NCI-H69 (cell line): ENCODE measurements at places on chromosomes 7 and 10.
A peak's percentile ranks its signal among the peaks of the same experiment; 100 is the strongest.

- DNase-seq: no peak
Observed at GRCh38 chr7:53539558-53539957, 504.1 kb downstream of the POM121L12 start.

DNA sequence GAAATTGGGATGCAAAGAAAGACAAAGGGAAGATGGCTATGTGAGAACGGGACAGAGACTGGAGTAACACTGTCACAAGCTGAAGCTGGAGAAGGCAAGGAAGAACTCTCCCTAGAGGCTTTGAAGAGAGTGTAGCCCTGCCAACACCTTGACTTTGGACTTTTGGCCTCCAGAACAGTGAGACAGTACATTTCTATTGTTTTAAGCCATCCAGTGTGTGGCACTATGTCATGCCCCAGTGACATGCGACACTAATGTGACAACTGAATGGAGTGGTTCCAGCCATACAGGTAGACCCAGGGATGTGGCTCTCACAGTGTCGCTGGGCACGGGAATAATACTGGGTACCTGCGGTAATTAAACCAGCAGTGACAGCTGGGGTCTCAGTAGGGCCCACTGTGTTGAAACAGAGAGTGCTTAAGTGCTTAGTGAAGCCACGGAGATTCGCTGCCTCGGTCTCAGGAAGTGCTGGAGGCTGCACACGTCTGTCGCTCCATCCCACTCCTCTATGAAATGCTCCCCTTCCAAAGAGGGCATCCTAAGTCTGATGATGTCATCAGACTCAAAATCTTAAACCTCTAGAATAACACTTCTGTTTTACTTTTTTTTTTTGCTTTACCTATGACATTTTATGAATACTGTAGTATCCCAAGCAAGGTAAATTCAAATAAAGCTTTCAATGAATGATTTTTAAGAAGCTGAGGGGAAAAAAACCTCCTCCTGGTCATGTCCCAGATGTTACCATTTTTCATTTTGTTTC, 154.6 kb upstream of the RHEB start:
- no peak for DNase-seq

DNA sequence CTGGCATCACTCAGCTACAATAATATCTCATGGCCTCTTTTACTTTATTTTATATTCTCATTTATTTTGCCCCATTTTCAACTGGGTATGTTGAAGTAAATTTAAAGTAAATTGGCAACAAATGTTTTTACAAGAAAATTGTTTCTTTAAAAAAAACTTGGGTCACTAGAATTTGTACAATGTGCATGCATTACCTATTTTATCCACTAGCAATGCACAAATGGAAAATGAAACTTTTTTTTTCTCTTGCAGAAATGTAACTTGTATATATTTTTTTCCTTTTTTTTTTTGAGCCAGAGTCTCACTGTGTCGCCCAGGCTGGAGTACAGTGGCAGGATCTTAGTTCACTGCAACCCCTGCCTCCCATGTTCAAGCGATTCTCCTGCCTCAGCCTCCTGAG, 10.3 kb upstream of the H2AZ2 start:
- no peak for DNase-seq

DNA sequence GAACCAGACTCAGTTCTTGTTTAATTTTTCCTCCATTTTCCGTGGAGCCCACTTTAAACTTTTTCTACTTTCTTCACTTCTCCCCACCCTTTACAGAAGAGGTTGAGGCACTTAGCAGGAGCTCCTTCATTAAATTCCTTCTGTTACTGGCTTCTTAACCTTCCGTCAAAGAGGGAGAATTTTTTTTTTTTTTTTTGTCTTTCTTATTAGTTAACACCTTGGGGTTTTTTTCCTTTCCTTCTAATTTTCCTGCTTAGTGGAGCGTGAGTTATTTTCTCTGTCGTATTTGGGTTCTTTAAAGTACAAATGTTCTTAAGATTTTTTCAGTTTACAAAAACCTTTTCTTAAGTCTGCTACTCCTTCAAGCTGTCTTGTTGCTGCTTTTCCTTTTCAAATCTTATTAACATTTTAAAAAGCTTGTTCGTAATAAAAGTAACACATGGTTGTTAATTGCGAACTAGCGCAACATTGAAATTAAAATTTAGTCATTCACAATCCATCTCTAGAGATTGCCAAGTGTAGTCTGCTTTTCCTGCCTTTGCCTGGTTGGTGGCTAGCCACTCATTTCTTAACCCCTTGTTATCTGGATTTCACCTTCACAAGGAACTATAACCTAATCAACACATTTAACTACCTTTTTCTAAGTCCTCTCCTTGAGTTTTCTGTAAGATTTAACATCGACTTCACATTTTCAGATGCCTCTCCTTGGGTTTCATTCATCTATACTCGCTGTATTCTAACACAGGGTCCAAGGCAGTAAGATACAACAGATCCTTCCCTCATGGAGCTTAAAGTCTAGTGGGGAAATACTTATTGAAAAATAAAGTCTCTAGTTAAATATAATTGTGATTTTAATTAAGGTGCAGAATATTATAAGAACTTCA, 2.0 kb downstream of the BMPR1A start:
- no peak for DNase-seq

DNA sequence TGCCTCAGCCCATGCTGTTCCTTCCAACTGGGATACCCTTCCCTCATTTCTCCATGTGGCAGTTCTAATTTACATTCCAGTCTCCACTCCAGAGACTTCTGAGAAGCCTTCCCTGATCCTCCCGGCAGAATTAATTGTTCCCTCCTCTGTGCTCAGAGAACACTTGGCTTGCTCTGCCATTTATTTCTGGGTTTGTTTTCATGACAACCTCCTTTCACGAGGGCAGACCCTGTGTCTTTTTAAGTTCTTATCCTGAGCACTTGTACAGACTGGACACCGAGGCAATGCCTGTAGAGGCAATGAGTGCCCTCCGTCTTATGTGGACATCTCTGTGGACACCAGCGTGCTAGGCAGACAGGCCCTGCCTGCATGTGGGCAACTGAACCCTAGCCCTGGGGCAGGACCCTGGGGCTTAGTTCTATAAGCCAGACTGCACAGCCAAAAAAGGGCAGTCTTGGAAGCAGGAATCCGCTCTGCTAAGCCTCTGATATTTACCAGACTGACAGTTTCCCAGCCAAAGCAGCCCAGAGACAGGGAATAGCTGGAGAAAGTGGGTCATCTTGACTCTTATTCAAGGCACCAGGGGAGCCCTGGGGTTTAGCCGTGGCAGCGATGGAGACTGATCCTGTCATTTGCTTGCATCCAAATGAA, 474.0 kb downstream of the RPS24 start:
- DNase-seq: no peak

DNA sequence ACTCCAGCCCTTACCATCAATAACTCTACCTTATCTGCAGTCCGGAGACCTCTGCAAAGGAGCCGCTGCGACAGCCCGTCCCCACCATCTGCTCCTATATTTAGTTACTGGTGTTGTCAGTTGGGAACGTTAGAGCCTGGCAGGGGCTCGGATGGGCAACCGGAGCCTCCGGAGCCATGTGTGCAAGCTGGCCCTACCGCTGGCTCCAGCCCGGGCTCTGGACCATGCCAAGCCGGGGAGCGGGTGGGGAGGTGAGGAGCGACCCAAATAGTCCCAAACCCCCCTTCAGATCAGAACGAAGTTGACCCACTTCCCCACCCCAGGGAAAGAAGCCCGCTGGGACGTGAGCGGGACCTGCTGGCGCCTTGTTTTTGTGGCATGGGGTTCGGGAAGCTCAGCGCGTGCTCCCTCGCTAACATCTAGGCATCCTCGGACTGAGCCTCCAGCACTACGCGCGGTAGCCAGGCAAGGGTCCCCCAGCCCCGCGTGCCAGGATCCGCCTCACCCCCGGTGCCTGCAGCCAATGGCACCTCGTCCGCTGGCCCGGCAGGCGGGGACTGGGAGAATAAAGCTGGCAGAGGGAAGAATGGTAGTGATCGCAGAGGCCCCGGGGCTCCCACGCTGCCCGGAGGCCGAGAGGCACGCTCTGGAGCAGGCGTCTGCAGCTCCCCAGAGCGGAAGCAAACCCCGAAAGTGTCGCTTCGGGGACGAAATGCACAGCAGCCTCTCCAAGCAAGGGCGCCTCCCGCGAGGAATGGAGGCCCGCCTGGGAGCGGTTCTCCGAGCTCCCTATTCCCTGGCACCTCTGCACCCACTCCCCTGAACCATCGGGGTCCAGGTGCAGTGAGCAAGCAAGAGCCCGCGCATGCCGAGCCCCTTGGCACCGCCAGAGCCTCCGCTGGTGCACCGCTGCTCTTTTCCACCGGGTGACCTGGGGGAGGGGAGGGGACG, 679 bp downstream of the LRRC20 start:
- peak; percentile 89 for DNase-seq

GRCh38 chr7:92634924-92635519, 44.8 kb upstream of the FAM133B start:
- DNase-seq: peak; percentile 69

DNA sequence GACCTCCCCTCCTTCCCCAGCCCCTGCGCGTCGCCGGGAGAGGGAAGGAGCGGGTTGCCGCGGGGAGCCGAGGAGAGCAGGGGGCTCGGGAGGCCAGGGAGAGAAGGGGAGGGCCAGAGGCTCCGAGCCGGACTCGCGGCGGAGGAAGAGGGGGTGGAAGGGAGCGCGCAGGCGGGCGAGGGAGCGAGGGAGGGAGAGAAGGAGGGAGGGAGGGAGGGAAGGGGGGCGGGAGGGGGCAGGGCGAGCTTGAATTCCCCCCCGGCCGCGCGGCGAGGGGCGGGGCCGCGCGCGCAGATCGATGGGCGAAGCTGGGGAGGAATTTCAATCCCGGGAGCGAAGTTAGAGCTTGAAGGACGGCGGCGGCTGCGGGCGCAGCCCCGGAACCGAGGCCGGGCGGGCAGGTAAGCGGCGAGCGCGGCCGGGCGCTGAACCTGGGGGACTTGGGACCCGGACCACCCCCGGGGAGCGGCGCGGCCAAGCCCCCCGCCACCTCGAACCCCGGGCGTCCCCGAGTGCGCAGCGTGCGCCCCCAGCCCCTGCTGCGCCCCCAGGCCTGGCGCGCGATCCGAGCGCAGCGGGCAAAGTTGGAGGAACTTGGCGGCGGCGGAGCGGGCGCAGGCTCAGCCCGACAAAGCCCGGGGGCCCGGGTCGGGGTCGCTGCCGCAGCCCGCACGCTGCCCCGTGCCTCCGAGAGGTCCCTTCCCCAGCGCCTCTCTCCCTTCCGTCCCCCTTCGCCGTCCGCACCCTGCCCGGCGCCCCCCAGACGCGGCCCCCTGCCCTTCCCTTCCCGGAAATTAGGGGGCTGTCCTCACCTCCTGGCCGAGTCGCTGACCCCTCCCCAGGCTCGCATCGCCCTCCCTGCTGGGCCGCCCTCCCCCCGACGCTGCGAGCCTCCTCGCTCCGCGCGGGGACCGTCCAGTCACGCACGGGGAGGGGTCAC, at the start of gene ELFN1:
Gene ELFN1 (plus strand): TSS at position 324 of the 940 bp plus-strand sequence. CDS start 74,320 bp downstream, outside the sequence.
- DNase-seq: peak; percentile 59

DNA sequence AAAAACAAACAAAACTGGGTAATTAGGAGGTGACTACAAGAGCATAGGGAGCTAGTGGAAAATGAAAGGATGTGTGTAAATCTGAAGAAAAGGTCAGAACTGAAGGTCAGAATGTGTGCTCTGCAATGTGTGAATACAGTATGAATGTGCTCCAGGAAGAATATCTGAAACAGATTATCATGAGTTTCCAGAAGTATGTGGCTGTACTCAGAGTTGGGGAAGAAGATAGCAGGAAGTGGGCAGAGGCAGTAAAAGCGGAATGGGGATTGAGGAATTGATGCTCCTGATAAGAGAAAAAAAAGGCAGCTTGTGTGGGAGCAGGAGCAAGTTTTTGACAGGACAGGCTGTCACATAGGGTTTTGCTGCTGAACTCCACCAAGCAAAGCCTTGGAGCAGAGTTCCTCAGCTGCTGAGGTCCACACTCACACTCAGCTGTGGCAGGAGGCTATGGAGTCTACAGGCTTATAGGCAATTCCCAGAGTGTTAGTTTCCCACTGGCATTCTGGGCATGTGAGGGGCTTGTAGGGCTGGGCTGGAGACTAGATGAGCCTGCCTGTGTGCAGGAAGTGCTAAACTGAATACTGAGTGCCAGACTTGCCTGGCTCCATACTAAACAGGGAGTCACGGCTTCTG, 22.9 kb downstream of the H2AZ2 start:
- no peak for DNase-seq

- no peak for DNase-seq
Observed at GRCh38 chr7:66419210-66419609, 209.5 kb upstream of the KCTD7 start.

GRCh38 chr10:96118604-96119450, 11.3 kb upstream of the ZNF518A start:
- DNase-seq: peak; percentile 13

GRCh38 chr10:102394801-102395399, 605 bp upstream of the NFKB2 start:
- peak; percentile 50 for DNase-seq

DNA sequence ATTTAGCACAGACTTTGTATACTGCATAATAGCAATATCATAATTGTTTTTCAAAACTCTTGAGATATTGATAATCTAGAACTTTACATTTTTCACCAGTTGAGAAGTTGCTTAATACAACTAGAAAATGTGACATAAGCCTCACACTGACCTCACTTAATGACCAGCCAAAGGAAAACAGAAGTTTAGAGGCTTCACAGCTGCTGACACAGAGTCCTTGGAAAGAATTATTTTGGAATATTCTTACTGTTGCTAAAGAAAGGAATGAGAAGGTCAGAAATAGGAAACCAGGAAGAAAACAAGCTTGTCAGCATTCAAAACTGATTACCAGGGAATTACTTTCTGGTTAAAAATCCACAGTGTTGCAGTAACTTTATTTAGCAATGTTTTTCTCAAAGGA, 35.5 kb upstream of the WASL start:
- DNase-seq: no peak

DNA sequence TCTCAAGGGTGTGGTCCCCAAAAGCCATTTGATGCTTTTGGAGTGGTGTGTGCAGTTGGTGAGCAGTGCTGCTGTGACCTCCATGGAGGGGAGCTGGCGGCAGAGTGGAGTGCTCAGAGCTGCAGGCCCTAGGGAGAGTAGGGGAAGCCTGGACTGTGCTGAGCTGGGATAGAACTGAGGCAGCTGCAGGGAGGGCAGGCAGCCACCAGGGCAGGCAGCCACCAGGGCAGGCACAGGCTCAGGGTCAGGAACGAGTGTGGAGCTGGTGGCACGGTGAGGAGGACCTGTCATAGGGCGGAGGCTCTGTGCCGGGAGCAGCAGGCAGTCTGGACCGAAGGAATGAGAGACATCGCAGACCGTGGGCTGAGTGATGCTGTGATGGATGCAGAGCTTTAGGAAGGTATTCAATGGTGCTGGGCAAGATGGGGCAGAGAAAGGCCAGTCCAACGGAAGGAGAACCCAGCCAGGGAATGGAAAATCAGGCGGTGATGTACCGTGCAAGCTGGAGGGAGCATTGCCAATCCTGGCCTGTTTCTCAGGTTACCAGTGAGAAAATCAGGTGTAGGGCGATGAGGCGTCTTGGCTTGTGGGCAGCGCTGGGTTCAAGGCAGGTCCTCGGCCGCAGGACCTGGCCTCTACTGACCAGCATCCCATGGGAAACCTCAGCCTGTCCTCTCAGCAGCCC, 152.6 kb downstream of the CAMK1D start:
- DNase-seq: peak; percentile 5
